ENCODE measurements at places on chromosomes 12 and 14.

DNA sequence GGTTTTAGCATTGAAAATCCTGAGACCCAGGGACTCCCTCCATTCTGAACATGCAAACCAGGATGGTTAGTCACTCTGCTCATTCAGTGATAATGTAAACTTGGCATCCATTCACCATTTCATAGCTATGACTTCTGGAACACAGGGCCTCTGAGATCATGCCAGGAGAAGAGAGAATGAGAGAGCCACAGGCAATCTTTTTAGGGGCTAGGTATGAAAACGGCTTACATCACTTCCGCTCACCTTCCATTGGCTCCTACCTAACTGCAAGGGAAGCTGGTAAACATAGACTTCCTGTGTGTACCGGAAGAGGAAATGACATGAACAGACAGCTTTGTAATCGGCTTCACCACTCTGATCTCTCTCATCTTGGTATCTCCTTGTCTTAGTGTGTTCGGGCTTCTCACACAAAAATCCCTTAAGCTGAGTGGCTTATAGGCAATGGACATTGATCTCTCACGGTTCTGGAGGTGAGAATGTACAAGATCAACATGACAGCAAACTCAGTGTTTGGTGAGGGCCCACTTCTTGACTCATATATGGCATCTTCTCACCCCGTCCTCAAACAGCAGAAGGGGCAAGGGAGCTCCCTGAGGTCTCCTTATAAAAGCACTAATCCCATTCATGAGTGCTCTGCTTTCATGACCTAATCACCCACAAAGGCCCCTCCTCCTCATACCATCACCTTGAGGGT is 465.9 kb upstream of the TBX3 start:
- DNase-seq = peak; percentile 5

DNA sequence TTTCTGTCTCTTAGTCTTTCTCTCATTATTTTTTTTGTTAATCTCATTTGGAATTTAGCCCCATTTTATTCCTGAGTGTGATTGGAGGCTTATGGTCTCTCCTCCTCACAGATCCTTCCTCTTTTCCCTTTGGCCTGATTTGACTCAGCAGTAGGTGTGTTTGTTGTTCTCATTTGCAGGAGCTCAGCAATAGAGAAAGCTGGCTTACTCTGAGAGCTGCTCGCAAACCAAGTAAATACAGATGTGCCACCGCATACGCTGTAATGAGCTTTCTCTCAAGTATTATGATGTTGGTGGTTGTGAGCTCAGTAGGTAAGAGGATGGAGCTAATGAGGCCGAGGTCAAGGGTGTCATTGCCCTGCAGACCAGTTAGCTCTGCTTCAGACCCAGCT is 206.5 kb downstream of the ETV6 start:
- DNase-seq = peak; percentile 85

DNA sequence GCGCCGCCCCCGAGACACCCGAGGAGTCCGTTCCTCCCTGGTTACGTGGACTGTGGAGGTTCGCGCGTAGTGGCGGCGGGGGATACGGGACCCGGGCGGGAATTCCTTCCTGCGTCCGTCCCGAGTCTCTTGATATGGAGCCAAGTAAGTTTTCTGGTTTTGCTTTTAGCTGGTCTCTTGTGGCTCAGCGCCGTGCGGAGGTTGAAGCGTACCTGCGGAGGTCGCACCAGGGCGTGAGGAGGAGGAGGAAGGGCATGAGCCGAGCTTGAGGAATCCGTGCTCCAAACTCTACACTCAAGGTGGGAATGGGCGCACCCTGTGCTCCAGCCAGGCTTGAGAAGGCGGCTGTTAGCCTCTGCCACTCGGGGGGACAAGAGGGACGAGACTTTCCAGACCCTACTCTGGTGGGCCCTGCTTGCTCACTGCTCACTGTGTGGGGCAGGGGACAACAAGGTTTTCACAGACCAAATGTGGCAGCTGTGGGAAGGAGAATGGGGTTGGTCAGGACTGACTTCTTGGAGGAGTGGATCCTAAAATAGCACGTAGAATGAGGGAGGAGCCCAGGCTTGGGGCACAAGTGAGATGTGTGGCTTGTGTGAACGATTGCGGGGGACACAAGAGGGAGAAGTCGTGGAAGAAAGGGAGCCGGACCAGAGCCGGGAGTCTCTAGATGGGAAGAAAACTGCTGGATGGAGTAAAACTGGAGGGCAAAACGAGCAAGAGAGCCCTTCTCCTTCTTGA is 577 bp downstream of the ATG101 start:
- no peak for DNase-seq

DNA sequence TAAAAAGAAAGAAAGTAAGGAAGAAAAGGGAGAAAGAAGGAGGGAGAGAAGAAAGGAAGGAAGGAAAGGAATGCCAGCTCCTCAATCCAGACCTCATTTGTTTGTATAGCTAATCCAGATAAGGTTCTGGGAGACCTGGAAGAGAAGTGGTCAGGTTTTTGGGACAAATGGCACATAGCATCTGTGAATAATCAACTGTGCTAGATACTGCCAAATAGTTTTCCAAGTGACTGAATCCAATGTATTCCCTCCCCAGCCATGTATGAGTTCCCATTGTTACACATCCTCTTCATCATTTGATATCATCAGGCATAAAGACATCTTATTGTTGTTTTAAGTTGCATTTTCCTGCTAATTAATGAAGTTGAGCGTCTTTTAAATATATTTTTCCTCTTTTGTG is 18.6 kb upstream of the PTGR2 start:
- DNase-seq = no peak

- DNase-seq = no peak
Observed at GRCh38 chr14:52977798-52978197, 26.9 kb upstream of the FERMT2 start.

DNA sequence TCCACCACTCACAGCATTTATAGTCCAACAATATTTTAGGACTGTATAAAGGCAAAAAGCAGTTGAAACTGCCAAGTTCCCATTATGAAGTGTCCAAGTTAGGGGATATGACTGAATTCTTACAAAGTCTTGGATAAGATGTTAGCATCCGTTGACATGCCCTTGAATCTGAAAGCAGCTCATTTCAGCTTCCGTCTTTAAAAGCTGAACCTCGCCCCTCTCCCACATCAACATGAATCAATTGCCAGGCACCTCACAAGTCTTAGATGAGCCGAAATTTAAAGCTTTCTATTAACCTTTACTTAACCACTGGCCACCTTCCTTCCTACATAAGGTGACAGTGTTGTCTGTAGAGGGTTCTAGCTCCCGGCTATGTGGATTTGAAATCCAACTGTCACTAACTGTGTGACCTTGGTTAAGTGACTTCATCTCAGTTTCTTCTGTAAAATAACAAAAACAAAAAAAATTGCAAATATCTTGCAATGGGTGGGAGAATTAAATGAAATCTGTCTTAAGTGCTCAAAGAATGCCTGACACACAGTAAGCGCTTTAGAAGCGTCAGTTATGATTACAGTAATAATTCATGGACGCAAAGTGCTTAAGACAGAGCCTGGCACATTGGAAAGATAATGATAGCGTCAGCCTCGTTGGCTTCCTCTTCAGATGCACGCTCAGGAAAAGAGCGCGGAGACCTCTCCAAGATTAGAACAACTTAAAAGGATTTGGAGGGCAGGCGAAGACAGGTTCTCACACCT is 1.2 kb downstream of the PPP1CC start:
- DNase-seq = peak; percentile 83

DNA sequence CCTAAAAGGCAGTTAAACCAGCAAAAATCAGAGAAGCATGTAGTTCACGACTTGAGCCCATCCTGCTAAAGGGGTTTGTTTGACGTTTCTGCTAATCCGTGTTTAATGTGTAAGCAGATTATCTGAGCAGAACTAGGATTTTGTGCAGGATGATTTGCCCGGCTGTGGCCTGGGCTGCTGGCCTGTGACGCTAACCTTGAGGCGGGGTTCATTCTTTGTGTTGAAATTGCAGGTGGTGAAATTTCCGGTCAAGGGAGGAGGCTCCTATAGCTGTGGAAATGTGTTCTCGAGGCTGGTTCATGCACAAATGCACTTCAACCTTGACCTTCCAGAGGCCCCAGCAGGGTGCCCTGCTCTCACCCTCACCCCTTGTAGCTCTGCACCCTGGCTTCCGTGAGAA is 63.7 kb downstream of the SLC24A4 start:
- DNase-seq = peak; percentile 87

DNA sequence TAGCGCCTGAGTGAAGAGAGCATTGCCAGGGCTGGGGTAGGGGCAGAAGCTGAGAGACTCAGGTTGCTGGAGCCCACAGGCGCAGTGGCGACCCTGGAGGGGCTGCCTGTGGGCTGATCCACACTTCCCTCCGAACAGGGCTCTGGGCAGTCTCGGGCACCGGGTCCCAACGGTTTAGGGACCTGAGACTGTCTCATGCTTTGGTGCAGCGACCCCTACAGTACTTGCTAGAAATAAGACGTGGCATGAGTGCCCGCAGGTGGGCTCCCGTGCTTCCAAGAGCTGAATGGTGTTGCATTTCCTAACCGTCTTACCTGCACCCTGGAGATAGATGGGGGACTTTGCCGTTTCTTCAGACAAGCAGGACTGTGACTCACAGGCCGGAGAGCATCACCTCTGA is 57.4 kb downstream of the AACS start:
- DNase-seq = no peak

- DNase-seq = no peak
Observed at GRCh38 chr12:104708891-104709290, 249.2 kb downstream of the SLC41A2 start.

DNA sequence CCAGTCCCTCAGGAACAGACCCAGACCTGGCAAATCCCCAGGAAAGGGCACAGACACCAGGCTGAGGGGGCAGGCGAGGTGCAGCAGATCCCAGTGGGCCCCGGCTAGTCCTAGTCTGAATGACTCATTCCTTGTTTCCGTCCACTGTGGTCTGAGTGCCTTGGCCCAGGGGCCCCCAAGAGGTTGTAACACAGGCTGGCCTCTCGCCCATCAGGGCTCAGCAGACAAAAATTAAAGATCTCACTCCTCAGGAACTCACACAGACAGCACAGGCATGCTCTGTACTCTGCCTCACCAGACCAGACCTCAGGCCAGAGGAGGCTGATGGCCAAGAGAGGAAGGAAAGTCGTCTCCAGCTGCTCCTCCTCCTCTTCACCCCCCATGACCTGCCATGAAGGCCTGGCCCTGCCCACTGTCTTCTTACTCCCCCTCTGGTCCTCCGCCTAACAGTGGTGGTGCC is 7.7 kb upstream of the LTBP2 start:
- DNase-seq = peak; percentile 79

DNA sequence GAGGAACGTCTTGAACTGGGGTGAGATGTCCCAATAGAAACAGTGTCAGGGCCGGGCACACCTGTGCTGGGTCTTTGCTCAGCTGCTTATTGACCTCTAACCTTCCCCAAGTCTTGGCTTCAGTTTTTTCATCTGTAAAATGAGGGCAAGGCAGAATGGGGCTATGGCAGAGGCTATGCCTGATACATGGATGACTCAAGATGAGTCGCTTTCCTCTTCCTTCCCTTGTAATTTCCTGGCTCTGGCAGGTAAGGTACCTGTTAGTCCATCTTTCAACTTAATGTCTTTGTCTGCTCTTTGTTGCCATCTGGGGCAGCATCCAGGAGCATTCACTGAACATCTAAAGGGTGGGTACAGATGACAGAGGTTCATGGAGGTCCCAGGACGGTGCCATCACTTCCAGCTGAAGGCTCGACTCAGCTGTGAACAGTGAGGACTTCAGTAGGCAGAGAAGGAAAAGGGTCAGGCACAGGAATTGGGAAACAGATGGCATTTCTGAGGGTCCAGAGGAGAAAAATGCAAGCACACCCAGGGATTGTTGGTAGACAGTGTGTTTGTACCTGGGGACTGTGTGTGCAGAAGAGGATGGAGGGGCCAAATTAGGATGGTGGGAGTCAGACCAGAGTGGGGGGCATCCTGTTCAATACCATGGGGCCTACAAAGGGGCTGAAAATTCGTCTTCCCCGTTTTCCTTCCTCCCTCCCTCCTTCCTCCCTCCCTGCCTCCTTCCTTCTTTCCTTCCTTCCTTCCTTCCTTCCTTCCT is 268.3 kb downstream of the VRK1 start:
- DNase-seq = no peak

GRCh38 chr12:92905258-92905810 is 23.8 kb downstream of the EEA1 start:
- DNase-seq = no peak

- no peak for DNase-seq
Observed at GRCh38 chr14:77909911-77910310, 110.0 kb downstream of the ADCK1 start.

GRCh38 chr12:68913682-68914081 is 19.3 kb downstream of the CPM start:
- DNase-seq = no peak

DNA sequence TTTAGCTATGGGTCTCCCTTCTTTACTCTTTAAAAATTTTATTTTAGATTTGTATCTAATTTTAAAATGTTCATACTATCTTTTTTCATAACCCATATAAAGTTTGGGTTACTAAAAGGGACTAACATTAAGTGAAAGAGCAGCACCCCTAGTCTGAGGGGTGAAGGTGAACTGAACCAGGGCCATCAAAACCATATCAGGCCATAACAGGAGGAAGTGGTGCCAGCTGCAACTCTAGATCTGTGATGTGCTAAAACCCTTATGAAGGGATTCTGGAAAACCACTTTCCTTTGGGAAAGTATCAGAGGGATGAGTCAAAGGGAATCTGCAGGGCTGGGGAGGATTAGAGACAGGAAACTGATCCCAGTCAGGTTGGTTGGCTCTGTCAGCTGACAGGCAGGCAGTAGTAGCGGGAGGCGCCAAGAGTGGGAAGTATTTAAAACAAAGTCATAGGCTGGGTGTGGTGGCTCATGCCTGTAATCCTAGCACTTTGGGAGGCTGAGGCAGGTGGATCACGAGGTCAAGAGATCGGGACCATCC is 162.5 kb downstream of the PPM1H start:
- no peak for DNase-seq

GRCh38 chr12:779745-780734 is 27.7 kb downstream of the WNK1 start:
- DNase-seq = no peak

GRCh38 chr14:96037891-96038557 is 1.1 kb upstream of the C14orf132 start:
- no peak for DNase-seq

- DNase-seq = no peak
Observed at GRCh38 chr12:65996146-65996545, 134.4 kb downstream of the LLPH start.

DNA sequence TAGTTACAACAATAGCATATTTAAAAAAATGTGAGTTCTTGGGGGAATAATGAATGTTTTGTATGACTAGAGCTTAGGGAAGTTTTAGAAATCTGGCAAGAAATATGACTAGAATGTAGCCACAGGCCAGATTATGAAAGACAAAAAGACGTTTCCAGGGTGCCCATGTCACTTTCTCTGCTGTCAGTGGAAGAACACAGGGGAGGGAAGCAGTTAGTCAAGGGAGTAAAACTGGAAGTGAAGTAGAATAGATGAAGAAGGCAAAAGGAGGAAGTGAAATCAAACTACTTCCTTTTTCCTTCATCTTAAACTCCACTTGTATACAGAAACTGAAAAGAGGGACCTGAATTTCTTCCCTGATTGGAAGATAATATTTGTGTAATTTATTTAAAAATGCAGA is 81.2 kb upstream of the ATP2B1 start:
- peak; percentile 80 for DNase-seq

DNA sequence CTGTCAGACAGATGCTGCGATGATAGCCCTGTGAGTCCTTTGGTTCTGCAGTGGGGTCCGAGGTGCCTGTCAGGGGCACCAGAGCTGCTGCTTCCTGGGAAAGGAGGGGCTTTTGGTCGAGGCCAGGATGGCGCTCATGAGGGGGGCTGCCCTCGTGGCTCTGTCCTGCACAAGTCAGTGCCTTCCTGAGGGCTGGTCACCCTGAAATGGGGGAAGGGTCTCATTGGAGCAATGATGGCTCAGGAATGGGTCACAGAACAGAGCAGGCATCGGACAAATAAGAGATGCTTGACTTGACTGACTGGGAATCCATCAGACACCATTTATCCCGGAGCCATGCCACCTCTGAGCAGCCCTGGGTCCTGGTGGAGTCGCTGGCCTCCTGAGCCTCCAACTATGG is 121.9 kb downstream of the ADGRD1 start:
- no peak for DNase-seq
